ENCODE measurements at places on chromosomes 13 and 19.

GRCh38 chr13:93499991-93500390, 273.4 kb downstream of the GPC6 start:
- DNase-seq, result no peak

GRCh38 chr19:57642396-57643046, 9.6 kb downstream of the ZNF211 start:
- no peak for DNase-seq

GRCh38 chr19:906480-906879, 6.5 kb downstream of the R3HDM4 start:
- DNase-seq, result no peak

GRCh38 chr13:110716247-110716515, 2.7 kb downstream of the ING1 start:
- no peak for DNase-seq

DNA sequence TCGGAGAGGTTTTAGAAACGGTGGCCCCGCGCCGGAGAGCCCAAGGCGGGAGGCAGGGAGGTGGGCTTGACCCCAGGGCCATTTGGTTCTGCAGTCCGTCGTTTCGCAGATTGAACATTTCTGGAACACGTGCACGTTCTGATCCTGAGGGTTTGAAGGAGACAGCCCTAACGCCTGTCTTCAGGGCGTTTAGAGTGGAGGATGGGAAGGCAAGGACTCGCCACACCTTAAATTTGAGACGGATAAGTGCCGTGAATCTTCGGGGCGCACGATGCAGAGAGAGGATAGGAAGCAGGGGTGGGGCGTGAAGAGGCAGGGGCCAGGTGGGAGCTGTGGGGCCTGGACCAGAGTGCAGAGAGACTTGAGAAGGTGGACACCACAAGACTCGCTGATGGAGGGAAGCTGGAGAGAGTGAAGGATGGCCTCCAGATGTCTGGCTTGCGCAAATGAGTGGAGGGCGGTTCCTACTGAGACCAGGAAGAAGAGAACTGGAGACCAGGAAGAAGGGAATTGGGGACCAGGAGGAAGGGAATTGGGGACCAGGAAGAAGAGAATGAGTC, 804 bp upstream of the MIER2 start:
- no peak for DNase-seq

GRCh38 chr19:29807178-29807577, 4.6 kb upstream of the CCNE1 start:
- DNase-seq, result no peak

DNA sequence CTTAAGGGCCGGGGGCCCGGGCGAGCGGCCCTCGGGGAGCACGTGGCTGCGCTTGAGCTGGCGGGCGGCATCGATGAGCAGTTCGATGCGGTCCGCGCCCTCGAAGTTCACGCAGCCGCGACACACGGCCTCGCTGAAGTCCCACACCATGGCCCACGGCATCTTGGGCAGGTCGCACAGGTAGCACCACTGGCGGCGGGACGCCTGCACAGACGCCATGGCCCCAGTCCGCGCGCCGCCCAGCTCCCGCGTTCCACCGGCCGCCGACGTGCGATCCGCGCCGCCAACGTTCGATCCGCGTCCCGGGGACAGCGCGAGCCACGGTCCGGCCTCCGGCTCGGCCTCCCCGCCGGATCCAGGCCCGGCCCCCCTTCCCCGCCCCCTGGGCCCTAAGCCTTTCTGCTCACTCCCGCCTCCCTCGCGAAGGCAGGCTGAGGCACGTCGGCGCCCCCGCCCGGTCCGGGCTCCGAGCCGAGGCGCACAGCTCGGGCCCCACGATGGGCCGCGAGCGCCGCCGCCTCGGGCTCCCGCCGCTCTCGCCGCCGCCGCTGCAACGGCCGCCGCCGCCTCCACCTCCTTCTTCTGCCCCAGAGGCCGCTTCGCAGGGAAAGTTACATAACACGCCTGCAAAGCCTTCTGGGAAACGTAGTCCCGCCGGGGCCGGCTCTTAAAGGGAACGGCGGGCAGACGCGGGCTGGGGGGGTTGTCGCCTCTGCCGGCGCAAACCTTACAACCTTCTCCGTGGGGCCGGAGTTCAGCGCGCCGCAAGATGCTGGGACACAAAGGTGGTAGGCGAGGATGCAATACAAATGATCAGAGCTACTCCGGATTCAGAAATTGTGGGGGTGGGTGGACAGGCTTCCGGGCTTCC, at the start of gene IRF2BP1:
Gene IRF2BP1, minus strand, starts transcription at position 586 of the 871 bp plus-strand sequence. Its CDS starts 367 bp downstream, at position 219.
- peak; percentile 92 for DNase-seq

DNA sequence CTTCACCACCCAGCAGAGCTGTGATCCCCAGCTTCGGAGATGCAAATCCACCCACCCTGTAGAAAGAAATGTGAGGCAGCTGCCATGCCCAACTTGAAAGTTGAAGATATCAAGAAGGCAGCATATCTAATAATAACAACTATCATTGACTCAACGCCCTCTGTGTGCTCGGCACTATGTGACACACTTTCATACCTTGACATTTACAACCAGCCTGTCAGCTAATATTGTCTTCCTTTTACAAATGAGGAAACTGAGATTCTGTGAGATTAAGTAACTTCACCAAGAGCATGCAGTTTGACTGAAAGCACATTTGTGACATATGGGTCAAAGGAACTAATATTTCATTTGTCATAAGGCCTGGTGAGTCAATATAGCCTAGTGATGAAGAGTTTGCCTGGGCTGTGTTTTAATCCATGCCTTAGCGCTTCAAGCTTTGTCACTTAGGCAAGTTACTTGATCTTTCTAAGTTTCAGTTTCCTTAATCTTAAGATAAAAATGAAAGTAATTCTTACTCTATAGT, 137.0 kb downstream of the FLT1 start:
- DNase-seq, result no peak

DNA sequence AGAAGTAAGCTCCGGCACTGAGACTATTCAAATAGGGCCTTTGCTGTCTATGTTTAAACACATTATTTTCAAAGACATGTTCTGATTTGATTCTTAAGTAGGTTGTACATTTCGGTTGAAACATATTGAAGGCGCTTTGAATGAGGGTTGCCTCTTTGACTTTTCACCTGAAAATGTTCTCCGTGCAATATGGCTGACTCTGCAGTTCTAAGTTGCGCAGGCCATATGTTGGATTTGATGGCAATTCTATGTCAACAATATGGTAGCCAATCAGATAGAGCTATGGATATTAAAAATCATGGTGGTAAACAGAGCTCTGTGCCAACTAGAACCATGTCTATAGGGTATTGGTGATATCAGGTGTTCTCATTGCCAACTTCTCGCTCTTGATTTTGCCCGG, 307.3 kb downstream of the NALCN start:
- DNase-seq, result no peak

- DNase-seq, result no peak
Observed at GRCh38 chr13:27583645-27584044, 36.7 kb downstream of the LNX2 start.

DNA sequence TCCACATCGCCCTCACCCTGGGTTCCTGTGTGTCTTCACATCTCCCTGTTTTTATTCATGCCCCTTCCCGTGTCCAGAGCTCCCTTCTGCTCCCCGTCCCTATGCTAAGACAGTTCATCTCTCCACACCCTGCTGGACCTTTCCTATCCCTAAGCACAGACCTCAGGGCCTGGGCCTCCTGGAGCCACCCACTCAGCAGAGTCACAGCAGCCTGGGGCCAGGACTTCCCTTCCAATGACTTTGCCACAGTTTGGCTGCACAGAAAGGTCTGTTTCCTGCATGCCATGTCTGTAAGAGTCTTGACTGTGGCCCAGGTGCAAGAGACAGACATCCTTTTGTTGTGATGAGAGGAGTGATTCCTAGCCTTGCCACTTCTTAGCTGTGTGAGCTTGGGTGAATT, 470.7 kb downstream of the TSHZ3 start:
- DNase-seq, result no peak

- DNase-seq, result no peak
Observed at GRCh38 chr19:39030854-39031367, 1.4 kb downstream of the FBXO27 start.

- DNase-seq, result peak; percentile 56
Observed at GRCh38 chr19:5246554-5247155, 94.0 kb downstream of the PTPRS start.
